ENCODE measurements at places on chromosomes 2 and 18.

GRCh38 chr2:121093692-121094091, 191.3 kb downstream of the TFCP2L1 start:
- DNase-seq = no peak

DNA sequence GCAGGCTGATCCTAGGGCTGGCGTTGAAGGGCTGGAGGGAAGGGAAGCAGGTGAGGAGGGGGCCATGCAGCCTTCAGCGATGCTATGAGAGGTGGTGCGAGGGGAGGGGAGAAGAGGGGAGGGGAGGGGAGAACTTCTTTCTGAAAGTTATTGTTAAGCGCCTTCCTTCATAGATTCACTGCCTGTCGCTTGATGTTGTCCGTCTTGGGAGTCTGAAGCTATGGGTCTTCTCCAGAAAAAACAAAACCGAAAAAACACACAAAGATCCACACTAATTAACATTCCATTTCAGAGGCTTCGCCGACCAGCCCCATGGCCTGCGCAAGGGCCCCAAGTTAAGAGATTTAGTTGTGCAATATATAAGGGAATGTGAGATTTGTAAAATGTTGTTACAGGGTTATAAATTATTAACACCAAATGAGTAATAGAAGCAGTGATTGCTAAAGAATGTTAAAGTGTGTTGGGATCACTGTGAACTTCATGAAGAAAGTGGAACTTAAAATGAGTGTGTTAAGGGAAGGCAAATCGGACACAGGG, 758 bp downstream of the CFAP221 start:
- DNase-seq = no peak

DNA sequence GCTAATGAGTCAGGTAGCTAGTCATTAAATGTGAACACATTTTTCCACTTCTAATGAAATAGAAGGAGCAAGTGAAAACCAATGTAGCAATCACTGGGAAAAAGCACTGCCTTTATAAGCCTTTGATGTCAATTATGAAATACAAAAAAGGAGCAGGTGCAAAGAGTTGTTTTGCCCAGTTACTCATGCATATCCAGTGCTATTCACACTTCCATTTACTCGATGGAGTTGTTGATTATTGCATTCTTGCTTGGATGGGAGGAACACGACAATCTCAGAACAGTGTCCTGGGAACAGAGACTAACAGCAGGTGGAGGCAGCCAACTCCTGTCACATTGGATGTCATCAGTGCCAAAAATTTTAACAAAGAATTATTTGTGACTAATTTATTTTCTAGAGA, 372.5 kb downstream of the CBLN2 start:
- no peak for DNase-seq

GRCh38 chr2:920573-920972, 30.1 kb upstream of the SNTG2 start:
- DNase-seq = no peak

DNA sequence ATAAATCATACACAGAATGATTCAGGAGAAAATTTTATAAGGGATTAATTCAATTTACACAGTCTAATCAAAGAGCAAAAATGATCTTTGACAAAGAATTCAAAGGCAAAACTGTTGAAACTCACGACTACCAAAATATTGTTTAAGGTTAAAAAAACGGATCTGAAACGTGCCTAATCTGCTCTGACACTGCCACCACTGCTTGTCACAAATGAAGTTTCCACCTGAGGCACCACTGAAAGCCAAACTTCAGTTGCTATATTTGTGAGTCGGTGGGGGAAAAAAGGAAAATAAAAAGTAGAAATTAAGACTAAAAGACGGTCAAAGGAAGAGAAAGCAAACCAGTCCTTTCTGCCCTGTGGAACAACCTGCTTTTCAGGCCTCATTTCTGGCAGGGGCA, 140.6 kb upstream of the DNMT3A start:
- no peak for DNase-seq

Measured in ovary (tissue), 10 donors.